ENCODE measurements at places on chromosomes 4 and X.
A peak's percentile ranks its signal among the peaks of the same experiment; 100 is the strongest.

DNA sequence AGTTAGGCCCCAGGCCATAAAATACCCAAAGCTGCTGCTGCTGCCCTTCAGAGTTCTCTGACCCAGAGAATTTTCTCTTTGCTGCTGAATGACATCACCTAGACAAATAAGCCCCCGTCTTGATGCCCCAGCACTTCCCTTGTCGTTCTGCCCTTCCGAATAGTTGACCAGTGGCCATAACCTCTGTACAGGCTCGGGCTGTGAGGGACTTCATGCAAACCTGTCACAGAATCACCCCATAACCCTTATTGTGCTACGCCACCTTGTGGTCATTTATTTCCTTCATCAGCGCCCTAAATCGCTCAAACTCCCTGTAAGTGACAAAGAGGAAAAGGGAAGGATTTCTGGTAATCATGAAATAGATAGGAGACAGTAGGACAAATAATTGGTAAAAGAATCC lies 18.8 kb downstream of the SPACA5 start:
- DNase-seq, result peak; percentile 35

- DNase-seq, result no peak
Observed at GRCh38 chr4:113692809-113693411, 68.6 kb downstream of the CAMK2D start.

DNA sequence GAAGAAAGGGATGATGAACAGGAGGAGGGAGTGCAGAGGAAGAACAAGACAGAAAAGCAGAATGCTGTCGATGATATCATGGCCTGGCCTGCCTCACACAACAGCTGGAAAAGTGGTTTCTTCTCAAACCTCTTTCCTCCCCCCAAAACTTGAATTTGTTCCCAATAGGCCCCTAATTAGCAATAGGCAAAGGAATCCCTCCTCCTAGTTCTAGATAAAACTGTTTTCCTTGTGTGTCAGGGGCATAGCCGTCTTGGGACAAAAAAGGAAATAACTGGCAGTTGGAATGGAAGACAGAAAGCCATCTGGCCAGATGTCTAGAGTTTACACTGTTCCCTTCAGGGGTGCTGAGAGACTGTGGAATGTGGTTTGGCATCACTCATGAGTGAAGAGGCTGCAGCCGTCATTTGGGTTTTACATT lies 177.8 kb upstream of the C1QTNF7 start:
- no peak for DNase-seq

DNA sequence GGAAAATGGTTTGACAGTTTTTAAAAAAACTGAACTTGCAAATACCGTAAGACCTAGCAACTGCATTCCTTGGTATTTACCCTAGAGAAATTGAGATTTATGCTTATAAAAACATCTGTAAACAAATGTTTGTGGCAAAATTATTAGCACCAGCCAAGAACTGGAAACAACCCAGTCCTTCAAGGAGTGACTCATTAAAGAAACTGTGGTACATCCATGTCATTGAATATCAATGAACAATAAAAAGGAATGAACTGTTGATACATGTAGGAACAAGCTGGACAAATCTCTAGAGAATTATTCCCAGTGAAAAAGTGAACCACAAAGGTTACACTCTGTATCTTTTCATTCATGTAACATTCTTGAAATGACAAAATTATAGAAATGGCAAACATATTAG lies 240.2 kb upstream of the ADAMTS3 start:
- no peak for DNase-seq

DNA sequence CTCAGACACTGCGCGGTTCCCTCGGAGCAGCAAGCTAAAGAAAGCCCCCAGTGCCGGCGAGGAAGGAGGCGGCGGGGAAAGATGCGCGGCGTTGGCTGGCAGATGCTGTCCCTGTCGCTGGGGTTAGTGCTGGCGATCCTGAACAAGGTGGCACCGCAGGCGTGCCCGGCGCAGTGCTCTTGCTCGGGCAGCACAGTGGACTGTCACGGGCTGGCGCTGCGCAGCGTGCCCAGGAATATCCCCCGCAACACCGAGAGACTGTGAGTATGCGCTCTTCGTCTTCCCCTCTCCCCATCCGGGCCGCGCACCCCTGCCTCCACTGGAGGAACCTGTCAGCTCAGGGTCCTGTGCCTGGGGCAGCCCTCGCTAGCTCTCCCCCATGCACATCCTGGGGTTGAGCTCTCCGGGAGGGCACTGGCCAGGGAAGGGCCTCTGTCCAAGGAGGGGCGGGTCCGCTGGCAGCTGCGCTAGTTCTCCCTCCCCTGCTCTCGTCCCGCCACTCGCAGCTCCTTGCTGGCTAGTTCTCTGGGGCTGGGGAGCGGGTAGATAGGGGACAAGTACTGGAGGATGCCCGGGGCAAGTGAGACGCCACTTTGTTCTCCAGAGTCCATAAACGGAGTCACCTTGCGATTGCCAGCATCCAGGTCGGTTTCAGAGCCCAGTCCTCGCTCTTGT lies 2.2 kb downstream of the SLIT2 start:
- DNase-seq, result no peak

DNA sequence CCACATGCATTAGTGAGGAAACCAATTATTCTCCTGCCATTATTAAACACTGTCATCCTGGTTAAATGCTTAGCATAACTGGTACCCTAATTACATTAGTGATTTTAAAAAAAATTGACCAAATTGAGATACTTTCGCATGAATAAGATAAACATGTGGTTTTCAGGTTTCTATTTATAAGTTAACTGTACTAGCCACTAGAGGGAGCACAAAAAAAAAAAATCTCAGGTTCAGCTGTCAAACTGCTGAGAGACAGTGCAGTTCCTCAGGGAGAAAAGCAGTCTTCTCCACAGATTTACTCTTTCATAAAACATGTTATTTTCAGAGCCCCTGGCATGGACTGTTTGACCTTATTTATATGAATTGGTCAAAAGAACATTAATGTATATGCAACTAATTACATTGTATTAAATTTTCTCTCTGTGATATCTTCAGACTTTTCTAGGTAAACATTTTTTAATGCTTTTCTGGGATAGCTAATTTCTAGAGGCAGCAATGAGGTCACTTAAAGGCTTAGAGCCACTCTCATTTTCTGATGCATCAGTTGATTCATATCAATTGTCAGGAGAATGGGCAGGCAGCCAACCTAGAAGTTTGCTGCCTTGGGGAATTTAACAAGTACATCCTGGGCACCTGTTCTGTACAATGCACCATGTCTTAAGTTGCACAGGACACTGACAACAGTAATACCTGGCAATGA lies 167.5 kb downstream of the CDS1 start:
- DNase-seq, result peak; percentile 50

DNA sequence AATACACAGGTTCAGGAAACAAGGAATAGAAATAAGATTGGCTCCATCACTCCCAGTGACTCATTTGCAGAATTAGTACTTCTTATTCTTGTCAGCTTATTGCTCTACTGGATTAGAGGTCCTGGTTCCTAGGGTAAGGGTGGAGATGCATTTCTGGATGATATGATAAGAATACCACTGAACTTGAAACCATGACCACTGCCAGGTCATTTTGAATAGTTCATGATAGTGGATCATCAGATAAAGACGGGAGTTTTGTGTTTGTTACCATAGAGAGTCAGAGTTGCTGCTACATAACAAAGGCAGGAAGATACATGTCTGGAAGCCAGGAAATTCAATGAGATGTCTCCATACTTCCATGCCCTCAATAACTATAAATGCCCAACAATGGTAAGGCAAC lies 109.2 kb upstream of the FAT1 start:
- DNase-seq, result no peak

- no peak for DNase-seq
Observed at GRCh38 chrX:68376373-68376772, 56.9 kb downstream of the OPHN1 start.

DNA sequence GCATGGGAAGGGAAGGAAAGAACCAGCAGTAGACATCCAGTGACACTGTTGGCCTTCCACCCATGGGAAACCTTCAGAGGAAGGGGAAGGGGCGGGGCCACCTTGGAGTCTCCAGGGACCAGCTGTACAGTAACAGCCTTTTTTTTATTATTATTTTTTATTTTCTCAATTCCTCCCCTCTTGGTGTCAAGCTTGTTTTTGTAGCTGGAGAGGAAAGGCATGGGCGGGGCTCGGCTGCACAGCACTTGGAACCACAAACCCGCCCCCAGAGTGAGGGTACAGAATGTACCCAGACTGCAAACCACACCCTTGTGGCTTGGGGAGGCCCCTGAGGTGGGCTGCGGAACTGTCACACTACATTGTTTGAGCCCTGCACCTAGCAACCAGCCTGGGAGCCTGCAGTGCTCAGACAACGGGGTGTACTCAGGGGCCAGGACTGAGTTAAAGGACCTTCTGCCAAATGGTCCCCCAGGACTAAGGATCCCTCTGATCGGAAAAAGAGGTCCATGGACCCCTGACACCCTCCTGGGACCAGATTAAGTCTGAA lies 45.7 kb downstream of the PRPS1 start:
- no peak for DNase-seq

DNA sequence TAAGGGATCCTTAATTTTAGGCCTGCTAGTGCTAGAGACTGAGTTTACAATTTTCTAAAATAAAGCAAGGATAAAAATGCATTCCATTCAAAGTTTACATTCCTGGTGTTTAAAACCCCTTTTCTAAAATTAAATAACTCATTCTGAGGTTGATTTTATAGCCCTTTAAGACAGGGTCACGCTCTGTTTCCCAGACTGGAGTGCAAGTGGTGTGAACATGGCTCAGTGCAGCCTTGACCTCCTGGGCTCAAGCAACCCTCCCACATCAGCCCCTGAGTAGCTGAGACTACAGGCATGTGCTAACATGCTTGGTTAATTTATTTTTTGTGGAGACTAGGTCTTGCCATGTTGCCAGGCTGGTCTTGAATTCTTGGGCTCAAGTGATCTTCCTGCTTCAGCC lies 6.8 kb upstream of the CDKL2 start:
- no peak for DNase-seq

GRCh38 chrX:55702671-55703070 lies 14.9 kb upstream of the RRAGB start:
- DNase-seq, result no peak

DNA sequence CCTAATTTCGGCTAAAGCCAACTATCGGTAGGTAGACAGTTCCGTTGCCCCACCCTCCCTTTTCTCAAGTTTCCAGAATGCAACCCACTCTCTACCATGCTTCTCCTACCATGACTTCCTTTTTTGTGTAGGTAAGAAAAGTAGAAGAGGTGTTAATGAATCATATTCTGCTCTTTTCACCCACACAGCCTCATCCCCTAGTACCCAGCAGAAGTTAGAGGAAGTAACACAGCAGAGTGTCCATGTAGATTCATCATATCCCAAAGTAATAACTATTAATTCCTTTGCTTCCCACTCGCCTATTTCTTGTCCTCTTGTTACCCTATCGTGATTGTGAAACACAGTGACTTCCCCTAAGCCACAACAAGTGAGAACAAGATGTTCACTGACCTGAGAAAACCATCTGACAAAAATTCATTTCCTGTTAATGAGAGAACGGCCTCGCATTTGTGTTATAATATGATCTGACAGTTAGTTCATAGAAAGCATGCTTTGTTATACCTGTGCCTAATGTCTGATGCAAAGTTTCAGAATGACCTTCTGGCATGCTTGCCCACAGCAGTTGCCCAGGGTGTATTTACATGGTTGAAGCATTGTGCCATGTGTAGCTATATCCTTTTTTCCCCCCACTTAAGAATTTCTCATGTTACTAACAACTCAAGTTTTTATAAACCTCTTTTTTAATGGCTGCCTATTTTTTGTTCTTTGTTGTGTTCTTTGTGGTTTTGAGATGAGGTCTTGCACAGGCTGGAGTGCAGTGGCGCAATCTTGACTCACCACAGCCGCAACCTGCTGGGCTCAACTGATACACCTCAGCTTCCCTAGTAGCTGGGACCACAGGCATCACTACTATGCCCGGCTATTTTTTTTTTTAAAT lies 185.6 kb downstream of the RAP1GDS1 start:
- DNase-seq, result peak; percentile 91

DNA sequence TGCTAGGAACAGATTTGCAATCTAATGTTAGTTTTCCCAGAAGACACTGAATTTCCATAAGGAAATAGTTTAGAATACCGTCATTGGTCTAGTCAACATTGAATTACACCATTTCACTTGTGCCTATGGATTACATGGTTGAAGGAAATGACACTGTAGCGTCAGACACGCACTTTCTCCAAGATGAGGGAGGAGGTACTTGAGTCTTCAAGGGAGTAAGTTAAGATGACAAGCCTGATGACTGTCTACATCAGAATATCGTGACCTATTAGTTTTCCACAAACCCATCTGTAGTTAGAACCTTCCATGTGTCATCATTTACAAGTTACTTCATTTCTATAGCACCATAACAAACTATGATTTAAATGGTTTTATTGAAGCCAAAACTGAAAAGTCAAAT lies 153.7 kb downstream of the AMELX start:
- DNase-seq, result no peak

GRCh38 chr4:1369479-1370079 lies 22.6 kb downstream of the UVSSA start:
- no peak for DNase-seq

GRCh38 chr4:8513931-8514330 lies 66.3 kb upstream of the GPR78 start:
- DNase-seq, result no peak

DNA sequence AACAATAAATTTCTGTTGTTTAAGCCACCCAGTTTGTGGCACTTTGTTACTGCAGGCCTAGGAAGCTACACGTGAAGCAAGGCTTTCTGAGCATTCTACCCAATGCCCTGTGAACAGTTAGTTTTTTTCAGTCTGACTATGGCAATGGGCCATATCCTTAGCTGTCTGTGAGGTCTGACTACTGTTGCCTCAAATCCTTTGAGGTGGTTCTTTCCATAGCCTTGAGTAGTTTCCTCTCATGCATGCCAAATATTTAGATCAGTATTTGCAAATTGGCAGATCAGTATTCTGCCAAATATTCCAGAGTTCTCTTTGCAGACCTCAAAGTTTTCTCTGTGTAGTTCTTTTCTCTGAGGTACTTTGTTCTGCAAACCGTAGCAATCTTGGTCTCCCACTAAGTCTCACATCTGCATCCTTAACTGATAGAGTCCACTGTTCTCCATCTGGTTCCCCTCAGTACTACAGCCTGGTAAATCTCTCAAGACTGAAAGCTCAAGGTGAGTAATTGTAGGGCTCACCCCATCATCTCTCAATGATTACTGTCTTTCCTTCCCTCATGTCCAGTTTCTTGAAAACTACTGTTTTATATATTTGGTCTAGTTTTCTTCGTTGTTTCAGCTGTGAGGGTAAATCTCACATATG lies 984.9 kb upstream of the INTU start:
- peak; percentile 76 for DNase-seq

- DNase-seq, result no peak
Observed at GRCh38 chr4:82489987-82490386, 59.6 kb downstream of the ENOPH1 start.

GRCh38 chr4:122293374-122294365 lies 85.1 kb upstream of the ADAD1 start:
- DNase-seq, result peak; percentile 4

GRCh38 chrX:10603612-10604011 lies 16.8 kb downstream of the MID1 start:
- no peak for DNase-seq

GRCh38 chr4:17447056-17447455 lies 64.8 kb downstream of the QDPR start:
- DNase-seq, result no peak

DNA sequence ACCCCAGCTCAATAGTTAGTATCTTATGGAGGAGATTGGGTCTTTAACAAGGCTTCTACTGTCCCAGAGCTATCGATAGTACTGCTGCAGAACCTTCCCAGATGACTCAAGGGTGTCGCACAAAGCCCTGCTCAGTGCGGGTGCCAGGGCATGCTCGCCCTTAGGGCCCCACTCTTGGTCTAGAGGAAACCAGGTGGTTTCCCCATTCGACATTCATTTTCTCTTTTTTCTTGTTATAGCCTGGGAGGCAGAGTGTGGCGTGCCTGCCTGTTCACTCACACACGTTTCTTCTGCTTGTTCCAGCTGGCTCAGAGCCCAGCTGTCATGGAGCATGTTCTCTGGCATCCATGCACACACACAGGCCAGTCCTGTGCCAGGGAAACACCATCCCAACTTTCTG lies 144.5 kb downstream of the SMIM20 start:
- no peak for DNase-seq

All from astrocyte of the cerebellum (primary cell).